HEK293T (cell line): ENCODE measurements at places on chromosomes 13 and 19.

DNA sequence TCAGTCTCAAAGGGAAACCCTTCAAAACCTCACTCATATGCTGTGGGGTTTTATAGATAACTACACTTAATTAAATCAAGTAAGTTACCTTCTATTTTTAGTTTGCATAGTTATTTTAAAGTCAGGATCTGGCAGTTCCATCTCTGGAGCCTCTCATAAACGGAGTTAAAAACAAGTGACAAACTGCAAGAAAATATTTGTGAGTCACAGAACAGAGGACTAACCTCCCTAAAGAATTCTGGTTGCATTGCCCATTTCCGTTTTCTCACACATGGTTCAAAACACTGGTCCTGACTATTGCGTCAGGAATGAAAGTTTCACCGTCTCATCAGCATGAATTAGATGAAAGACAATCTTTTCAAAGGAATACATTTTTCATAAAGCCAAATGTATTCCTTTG is 10.6 kb downstream of the RXFP2 start:
- no peak for DNase-seq

DNA sequence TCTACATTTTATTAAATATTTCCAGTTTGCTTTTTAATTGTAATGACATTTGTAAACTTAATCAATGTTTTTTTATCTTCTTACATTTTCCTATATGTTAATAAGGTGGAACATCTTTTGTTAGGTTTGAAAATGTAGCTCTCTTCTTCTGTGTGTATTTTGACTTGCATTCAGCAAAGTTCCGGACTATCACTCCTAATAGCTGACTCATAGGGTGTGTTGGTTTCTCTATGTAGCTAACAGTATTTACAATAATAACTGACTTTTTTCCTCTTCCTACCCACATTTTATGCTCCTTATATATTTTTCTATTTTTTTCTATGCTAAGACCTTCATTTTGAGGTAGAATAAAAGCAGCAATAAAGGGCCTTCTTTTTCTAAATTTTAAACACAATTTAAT is 28.1 kb downstream of the MYO16 start:
- no peak for DNase-seq

DNA sequence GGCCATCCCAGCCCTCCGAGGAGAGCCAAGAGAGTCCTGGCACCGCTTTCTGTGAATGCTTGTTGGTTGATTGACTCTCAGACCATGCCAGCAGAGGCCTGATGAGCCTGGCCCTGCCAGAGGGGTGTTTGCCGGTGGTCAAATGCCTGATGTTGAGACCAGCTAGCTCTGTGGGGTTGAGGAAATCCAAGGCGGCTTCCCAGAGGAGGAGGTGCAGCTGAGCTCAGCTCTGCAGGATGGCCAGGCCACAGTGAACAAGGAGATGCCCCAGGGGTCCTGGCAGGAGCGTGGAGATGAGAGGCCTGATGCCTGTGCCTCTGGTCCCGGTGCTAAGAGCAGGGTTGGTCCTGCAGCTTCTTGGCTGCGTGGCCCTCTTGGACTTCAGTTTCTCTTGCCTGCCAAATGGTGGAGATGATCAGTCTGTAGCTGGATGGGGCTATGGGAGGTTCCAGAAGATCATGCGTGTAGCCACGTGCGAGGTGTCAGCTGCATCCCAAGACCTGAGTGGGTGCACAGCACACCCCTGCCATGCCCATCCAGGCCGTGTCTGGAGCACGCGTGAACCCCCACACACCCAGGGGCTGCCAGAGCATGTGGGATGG is 16.8 kb downstream of the NFIC start:
- no peak for DNase-seq

DNA sequence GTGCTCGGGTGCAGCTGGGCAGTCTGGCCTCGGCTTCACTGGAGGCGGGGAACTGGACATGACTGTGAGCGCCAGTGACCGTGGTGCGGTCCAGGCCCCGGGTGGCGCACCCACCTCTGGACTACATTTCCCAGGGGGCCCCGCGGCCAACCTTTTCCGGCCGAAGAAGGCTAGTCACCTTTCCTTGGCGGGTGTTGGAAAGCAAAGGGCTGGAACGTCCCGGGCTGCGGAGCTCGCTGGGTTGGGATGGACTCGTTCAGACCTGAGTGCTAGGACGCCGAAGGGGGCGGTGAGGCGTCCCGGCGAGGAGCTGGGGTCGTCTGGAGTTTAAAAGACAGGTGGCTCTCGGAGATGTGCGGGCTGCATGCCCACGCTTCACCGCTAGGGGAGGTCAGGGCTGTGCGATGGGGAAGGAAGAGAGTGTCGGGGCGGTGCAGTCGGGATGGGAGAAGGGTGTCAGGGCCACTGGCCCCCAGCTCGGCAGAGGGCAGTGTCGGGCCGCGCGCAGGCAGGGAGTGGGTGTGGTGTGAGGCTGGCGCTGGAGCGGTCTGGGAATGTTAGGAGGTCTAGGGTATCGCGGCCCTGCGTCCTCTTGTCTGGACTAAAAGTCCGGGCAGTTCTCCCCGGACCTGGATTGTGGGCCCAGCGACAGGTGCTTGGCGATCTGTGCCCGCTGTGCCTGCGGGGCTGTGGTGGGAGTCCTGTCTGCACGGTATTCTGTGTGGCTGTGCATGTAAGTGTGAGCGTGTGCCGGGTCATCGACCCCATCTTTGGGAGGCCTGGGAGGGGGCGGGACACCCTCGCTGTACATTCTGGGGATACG is 57.1 kb downstream of the ZNF568 start:
- DNase-seq: no peak

DNA sequence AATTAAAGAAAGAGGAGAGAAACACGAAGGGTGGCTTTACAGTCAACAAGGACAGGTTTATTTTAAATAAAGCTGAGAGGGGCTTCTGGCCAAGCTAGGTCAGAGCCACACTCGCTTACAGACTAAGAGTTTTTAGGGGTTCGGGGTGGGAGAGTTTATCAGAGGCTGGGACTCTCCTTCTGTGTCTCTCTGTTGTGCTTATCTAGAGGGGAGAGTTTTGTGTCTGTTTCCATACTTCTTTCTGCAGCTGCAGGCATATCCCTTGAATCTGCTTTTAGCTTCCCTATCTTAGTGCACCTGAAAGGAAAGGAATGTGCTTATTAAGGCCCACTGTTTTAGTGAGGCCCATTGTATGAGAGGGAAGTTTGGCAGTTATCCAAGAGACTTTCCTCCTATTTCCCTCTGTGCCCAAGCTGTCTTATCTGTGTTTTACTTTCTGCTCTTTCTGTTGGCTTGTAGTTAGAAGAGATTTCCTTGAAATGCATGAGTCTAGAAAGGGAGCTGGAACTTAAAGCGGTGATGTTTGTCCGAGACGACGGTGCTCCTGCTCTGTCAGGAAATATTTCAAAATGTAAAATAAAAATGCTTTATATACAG is 275.3 kb downstream of the KCTD12 start:
- no peak for DNase-seq

GRCh38 chr13:36475468-36475867 is 43.2 kb downstream of the CCNA1 start:
- no peak for DNase-seq

DNA sequence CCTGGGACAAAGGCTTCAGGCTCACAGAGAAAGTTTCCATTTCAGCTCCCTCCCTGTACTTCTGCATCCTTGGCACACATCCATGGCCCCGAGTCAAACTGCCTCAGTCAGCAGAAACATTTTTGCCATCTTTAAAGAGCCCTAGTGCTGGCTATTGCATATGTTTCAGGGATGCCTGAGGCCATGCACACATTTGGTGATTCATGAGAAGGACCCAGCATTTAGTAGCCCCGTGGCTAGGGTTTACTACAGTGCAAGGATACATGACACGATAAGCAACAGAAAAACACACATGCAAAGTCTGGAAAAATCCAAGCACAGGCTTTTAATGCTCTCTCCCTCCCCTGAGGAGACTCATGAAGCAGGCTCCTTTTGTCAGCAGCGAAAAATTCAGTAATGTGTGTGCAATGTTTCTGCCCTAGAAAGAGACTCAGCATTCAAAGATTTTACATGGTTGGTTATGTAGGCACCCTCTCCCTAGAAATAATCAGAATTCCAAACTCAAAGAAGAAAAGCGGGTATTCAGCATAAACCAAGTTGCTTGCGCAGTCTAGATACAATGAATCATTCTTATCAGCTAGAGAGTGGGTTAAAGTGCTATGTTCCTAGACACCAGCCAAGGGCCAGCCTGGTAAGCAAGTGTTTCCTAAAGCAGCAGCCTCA is 17.6 kb downstream of the ACOD1 start:
- peak; percentile 63 for DNase-seq

DNA sequence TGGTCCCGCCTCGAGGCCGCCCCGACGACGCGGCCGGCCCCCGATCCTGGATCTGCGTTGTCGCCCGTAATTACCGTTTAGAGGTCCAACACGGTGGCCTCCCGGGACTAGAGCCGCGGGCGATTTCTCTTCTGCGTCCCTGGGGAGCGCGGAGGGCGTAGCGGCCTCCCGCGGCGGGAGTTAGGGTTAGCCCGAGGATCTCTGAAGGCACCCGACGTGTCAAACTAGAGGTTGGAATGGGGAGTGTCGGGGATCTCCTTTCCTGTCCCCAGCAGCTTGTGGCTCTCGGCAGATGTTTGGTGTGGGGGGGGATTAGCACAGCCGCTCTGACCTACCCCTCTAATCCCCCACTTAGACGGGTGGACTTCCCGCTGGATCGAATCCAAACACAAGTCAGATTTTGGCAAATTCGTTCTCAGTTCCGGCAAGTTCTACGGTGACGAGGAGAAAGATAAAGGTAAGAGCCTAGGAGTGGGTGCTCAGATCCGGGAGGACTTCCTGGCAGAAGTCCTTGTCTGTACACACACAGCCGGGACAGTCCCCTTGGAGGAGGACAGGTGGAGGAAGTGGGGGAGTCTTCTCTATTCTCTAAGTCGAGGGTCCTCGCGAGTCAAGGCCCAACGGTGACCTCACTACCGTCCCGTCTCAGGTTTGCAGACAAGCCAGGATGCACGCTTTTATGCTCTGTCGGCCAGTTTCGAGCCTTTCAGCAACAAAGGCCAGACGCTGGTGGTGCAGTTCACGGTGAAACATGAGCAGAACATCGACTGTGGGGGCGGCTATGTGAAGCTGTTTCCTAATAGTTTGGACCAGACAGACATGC is 581 bp downstream of the CALR start:
- no peak for DNase-seq

DNA sequence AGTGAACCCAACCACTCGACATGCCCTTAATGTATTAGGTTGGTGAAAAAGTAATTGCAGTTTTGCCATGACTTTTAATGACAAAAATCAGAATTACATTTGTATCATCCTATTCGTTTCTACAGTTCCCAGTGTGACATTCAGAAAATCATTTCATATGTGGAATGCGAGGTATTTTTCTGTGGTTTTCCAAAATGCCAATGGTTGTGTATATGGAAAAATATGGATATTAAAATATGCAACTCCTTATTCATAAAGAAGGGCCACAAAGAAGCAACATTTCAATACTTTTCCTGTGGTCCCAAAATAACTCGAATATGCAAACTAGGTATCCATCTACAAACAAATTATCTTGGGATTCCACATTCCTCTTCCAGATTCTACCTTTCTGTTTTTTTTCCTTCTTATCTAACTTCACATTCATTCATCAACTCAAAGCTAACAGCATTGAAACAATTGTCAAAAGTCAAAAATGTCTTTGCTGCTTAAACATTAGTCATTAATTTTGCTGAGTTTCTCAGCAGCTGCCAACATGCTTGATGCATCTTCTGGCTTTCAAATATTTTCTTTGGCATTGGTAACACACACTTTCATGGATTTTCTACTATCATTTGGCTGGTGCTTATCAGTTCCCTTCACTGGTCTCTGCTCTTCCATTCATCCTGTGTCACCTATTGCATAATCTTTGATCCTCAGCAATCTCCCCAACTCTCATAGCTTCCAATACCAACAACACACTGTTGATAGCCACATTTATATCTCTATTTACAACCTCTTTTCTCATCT is 1445.4 kb downstream of the EFNB2 start:
- no peak for DNase-seq

DNA sequence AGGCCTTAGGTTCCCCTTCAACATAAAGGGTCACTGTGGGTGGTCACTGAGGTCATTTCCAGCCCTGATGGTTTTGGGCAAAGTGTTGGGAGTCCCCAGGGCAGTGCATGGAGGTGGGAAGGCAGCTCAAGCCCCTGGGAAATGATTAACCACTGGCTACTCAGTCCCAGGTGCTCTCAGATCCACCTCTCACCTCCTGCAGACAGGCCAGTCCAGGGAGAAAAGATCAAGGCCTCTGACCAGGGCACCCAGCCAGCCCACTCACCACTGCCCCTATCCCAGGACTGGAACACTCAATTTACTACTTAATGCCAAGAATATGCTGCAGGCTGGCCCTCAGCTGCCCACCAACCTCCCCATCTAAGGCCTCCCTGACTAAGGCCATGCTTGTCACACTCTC is 1307.9 kb downstream of the UQCRFS1 start:
- no peak for DNase-seq

- no peak for DNase-seq
Measured at GRCh38 chr13:59416561-59416960, 747.2 kb downstream of the DIAPH3 start.
